Trophoblast cell (in vitro differentiated cells and primary cell): ENCODE measurements at places on chromosomes 6 and 20.

- no peak for DNase-seq
These were observed 22.5 kb upstream of the MMS22L start for GRCh38 chr6:97305414-97306066.

GRCh38 chr6:114058435-114058834 lies 87.5 kb upstream of the HDAC2 start:
- peak; percentile 94 for DNase-seq

DNA sequence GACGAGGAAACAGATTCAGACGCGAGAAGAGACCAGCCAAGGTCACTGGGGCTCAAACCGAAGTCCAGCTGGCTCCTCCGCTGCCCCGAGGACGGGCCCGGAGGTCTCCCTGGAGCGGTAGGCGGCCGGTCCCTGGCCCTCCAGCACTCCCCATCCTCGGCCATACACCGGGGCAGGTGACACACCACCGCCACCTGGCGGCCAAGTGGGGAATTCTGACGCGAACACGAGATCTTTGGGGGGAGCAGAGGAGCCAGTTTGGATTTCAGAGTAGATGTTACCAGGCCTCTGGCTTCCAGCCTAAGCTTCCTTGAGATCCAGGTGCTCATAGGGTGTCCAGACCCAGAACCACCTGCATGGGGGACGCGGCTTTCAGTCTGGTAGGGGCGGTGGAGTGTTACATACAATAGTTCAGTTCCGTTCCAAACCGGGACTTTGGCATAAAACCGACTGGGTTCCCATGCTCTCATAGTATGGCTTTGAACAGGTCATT lies 16.1 kb downstream of the BPIFB1 start:
- peak; percentile 32 for DNase-seq

DNA sequence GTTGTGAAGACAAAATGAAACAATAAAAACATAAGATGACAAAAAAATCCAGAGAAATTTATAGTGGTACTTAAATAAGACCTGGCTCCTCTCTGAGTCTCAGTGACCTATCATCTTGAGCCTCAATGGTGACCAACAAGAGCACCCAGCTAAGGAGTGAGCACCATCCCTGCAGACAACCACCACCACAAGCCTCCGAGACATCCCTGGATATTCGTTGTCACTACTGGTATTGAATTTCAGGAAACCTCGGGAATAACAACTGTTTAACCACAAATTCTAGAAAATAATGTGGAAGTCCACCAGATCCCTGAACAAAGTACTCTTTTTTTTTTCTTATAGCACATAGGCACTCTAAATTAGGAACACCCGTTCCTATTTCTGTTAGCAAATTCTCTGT lies 32.2 kb upstream of the ADGRF5 start:
- no peak for DNase-seq

GRCh38 chr20:23363257-23363649 lies 1.3 kb downstream of the GZF1 start:
- DNase-seq, result no peak

DNA sequence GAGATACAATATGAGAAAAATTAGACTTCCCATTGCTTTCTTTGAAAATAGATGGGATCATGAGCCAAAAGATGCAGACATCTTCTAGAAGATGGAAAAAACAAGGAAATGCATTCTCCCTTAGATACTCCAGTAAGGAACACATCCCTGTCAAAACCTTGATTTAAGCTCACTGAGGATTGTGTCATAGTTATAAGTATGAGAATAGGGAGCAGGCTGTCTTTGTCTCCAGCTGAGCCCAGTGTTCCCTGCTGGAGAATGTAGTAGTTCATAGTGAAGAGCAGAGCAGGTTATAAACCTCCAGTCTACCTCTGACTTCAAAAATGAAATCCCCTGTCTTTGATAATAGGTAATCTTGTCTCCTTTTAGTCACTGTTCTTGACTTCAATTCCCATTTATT lies 589.9 kb downstream of the PHF3 start:
- no peak for DNase-seq

GRCh38 chr6:18330548-18331081 lies 56.5 kb upstream of the RNF144B start:
- DNase-seq, result peak; percentile 30
